NCI-H69 (cell line): ENCODE measurements at places on chromosomes 2 and 18.

- peak; percentile 73 for DNase-seq
Measured at GRCh38 chr2:72984172-72984671, 66.9 kb downstream of the EMX1 start.

DNA sequence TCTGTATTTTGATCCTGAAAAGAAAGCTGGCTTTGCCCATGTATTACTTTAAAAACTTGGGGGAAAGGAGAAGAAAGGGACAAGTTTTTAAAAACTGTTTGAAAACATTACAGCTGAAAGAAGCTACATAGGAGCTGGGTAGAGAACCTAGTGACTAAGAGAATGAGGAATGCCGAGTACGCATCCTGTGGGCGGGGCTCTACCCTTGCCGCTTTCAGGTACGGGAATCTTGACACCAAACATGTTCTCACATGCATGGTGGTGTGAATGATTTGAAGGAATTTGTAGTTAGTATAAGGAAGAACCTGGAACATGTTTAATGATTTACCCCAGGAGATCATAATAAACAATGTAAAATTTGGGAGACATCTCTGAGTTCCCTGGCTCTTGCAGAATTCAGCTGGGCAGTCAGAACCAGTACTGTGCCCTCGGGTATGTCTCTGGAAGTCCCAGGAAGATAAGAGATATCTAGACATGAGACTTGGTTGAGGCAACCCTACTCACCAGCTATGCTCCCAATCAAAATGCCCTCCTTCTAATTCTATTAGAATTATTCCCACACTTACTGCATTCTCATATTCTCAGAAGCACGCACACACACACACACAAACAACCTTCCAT is 16.5 kb upstream of the TGFA start:
- DNase-seq: no peak

- DNase-seq: no peak
Measured at GRCh38 chr2:18455236-18455862, 105.1 kb downstream of the RDH14 start.

DNA sequence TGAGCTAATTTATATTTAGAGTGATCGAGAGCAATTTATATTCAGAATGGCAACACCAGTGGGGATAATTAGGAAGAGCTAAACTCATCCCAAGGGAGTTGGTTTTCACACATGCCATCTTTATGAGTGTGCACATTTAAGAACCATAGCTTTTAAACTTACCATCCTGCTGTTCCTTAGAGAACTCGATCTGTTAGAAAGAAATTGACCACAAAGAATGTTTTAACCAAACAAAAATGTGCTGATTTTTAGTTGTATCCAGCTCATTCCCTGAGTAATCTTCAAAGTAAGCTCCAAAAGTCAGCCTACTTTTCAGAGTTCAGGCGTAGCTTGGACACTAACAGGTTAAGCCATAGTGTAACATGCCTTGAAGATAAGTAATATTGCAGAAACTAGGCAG is 12.6 kb downstream of the MYL1 start:
- DNase-seq: no peak

- peak; percentile 65 for DNase-seq
Measured at GRCh38 chr2:219041252-219041651, at the start of gene CFAP65. Gene CFAP65, minus strand, starts transcription at chr2:219041516. Its CDS starts 2,468 bp downstream, at chr2:219039048.

DNA sequence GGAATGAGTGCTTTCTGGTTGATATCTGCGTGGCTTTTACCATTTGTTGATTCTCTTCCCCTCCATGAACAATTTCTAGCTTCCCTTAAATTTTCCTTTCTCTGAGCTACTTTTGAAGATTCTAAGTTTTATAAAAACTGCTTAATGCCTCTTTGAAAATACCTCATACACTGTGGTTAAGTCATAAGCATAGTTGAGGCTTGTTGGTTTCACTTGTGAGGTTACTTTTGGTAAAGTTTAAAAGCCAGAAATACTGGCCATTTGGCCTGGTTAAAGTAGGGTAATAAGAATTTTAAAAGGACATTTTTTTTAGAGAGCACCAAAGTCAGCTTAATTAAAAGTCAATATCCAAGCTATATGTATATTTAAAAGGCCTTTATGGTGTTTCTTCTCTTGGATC is 21.3 kb upstream of the CAPN13 start:
- DNase-seq: no peak

GRCh38 chr2:219171231-219171651 is 1.4 kb upstream of the SLC23A3 start:
- DNase-seq: peak; percentile 35

- DNase-seq: no peak
Measured at GRCh38 chr2:240427729-240428128, 7.7 kb upstream of the GPC1 start.

- DNase-seq: no peak
Measured at GRCh38 chr2:170971071-170971470, 42.0 kb downstream of the GORASP2 start.

DNA sequence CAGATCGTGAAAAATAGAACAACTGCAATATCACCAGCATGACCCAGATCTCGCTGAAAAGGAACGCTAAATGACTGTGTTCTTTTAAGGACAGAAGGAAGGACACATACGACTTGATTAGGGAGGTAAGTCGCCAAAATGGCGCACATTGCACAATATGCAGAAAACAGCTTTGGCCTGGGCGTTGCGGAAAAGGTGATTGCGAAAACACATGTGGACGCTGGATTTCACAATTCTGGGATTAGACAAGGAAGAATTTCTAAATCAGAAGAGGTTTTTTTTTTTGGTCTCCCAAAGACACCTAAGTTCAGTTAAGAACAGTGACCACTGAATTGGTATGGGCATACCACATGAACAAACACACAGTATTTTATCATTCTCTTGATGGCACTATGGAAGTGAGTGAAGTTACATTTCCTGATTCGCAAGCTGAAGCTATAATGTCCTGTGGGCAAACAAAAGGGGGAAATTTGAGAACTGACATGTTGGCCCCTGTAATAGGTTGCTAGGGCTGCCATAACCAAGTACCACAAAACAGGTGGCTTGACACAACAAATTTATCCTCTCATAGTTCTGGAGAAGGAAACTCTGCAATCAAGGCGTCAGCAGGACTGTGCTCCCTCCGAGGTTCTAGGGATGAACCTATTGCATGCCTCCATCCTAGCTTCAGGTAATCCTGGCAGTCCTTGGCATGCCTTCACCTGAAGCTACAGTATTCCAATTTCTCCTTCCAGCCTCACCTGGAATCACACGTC is 25.8 kb upstream of the ERICH2 start:
- no peak for DNase-seq

- peak; percentile 86 for DNase-seq
Measured at GRCh38 chr18:76544511-76545345, 49.7 kb upstream of the ZNF516 start.

DNA sequence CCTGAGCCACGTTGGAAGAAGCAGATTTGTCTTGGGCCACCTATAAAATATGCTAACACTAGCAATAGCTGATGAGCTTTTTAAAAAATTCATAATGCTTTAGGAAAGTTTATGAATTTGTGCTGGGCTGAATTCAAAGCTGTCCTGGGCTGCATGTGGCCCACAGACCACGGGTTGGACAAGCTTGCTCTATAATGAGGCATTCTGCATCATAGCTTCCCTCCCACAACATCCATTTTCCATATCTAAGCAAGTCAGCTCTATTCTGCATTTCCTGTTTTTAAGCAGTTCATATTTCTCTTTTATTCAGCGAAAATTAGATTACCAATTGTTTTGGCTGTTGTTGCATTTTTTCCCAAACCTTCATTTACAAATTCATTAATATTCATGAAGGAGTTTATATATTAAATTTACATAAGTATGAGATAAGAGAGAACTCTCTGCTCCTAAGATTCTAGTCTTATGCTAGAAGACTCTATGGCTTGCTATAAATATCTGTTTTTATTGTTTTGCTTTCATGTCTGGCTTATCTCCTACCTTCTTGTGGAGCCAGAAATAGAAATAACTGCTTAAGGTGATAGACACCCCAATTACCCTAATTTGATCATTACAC is 114.5 kb upstream of the HNRNPA3 start:
- no peak for DNase-seq

DNA sequence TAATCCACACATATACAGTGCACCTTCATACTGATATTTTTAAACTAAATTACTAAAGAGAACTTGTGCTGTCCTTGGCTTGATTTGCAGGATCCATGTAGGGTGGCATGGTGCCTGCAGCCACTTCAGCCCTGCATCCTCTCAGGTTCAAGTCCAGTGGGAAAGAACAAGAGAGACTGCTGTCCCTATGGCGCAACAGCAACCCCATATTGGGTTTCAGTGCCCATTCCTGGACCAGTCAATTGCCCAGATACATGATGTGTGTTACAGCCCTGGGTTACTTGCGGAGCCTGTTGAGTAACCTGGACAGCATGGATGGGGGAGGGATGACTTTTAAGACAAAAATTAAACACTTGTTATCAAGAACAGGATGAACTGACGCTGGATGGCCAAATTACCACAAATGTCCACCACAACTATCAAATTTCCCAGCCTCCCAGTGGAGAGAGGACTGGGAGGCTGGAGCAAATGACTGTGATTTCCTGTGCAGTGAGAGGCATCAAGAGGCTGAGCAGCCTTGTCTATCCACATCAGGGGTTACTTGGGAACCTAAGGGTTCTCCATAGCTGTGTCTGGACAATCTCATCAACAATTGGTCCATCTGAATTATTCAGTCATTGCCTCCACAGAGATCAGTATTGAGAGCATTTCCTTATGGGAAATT is 162.0 kb downstream of the CAPN13 start:
- no peak for DNase-seq

DNA sequence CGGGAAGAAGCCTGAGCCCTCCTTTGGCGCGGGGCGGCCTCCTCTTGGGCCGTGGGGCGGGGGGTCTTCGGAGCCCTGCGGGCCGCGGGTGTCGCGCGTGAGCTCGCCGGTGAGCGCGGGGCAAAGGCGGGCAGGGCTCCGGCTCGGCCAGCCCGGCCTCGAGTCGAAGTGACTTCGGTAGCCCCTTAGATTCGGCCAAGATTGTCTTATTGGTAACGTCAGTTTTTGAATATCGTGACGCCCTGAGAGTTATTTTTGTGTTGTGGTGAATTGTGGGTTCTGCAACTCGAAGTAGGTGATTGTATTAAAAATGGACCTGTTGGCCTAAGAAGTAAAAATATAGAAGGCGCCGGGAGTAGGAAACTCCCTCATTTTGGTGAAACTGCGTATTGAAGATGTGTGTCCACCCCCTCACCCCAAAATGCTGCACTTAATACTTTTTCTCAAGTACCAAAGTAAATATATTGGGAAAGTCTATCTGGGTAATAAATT is 669 bp downstream of the MARCHF7 start:
- peak; percentile 34 for DNase-seq

GRCh38 chr2:241768251-241768711 is 8.3 kb upstream of the GAL3ST2 start:
- DNase-seq: no peak

DNA sequence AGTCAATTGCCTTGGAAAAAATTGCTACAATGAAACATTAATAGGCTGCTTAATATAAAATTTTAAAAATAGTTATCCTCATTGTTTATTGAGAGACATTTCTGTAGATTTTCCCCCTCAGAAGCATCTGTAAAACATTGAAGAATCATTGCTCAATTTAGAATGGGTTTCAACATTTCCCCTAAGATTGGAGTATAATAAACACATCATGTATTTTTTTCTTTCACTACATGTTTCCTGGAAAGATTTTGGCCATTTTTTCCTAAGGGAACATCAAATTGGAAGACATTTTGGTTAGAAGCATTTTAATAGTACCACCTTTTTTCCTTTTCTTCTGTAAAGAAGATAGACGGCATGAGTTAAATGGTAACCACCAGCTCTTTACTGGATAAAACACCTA is 443.2 kb upstream of the SPHKAP start:
- no peak for DNase-seq

- DNase-seq: no peak
Measured at GRCh38 chr18:58315041-58315440, 271.0 kb downstream of the NEDD4L start.

GRCh38 chr18:7514796-7515440 is 52.2 kb upstream of the PTPRM start:
- DNase-seq: no peak

DNA sequence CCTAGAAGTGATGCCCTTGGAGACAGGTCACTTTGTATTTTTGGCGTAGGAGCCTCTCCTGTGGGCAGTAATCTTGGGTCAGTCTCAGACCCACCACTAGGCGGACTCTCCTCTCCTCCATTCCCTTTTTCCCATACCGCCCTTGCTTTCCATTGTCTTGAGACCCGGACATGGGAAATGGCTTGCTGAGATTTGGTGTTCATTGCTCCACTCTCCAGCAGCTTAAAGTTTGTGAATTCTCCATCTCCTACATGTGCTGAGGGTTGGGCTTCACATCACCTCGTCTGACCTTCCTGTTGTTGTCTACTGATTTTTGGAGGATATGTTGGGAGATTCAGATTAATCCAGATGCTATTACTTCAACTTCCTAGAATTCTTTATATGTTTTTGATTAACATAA is 159.2 kb upstream of the RAB12 start:
- peak; percentile 71 for DNase-seq
